Activated naive CD8-positive, alpha-beta T cell treated with anti-CD3 and anti-CD28 coated beads, Interleukin-2, amount 10 ng/mL, durations not matched to agents 7 days and 5 days (primary cell): ENCODE measurements at places on chromosomes 2 and 18. TPM values are rescaled to one million over a fixed set of nuclear protein-coding genes. Genes with fewer than 3 reads are reported as not detected.

DNA sequence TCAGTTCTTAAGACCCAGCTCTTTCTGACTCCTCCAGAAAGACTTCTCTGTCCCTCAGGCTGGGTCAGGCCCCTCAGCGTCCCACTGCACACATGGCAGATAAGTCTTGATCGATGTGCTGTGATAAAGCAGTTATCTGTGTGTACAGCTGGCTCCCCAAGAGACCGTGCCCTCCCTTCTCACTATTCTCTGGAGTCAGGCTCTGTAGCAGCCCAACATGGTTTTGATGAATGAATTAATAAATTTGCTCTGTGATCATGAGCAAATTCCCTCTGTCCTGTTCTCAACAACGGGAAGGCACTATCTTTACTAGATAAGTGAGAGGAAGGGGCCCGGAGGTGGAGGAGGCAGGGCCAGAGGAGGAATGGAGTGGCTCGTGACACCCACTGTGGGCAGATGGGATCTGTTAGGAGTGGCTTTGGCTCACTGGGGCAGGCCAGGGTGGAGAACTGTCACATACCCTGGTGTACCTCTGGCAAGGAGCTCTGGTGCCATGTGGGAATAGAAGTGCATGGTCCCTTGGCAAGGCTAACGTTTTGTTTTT, 48.3 kb downstream of the ZFP36L2 start:
- no peak for DNase-seq

GRCh38 chr2:75568174-75568573, 7.4 kb upstream of the EVA1A start:
- no peak for DNase-seq

- DNase-seq = no peak
Measured at GRCh38 chr18:43876286-43876685, 599.0 kb upstream of the SYT4 start.

DNA sequence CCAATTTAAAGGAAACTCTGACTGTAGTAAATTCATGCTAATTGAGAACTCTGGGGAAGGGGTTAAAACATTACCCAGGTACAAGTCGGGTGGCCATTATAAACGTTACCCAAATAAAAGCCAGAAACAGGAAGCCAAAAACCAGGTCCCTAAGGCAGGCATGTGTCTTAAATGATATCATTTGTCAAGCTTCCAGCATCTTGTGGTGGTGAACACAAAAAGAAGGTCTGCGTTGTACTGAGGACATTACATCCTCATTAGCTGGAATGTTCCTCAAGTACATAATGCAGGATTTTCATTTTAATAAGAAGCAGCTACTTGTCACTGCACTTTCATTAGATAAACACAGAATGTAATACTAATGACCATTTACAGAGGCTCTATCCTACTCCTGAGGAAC, 10.9 kb downstream of the PTGR3 start:
- DNase-seq = no peak

DNA sequence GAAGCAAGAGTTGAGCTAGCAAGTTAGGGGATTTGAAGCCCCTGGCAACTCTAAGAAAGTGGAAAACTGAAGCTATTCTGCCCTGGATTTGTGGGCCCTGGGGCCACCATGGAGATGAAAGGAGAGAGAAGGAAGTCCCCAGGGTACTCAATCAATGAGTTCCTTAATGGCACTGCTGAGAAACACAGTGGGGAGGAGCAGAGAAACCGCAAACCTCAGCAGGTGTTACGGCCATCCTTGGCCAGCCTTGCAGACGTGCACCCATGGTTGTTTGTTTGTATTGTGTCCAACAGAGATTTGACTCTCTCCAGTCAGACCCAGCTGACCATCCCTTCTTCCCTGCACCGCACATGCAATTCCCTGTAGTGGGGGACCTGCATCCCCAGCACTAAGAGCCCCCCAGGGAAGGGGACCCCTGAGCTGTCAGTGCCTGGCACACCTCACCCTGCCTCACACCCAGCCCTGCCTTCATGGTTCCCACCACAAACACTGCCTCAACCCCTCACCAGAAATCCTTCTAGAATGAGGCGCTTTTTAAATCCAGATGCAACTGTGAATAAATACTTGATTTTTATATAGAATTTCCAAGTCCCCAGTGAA, 255.3 kb downstream of the SH3BP4 start:
- DNase-seq = no peak

DNA sequence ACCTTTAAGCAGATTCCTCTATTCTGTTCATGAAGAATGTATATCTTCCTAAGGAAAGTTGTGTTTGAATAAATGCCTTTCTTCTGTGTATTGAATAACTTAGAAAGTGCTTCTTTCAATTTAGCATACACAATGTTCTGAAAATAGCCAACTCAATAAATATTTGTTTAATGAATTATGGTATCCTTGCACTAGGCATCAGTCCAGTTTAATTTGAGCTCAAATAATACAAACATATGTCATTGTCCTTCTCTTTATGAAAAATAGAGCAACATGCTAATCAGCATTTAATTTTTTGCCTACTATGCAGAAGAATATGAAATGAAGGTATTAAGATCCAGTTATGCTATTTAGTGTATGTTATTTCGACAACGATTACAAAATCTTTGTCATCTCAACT, 68.2 kb downstream of the NRXN1 start:
- no peak for DNase-seq

DNA sequence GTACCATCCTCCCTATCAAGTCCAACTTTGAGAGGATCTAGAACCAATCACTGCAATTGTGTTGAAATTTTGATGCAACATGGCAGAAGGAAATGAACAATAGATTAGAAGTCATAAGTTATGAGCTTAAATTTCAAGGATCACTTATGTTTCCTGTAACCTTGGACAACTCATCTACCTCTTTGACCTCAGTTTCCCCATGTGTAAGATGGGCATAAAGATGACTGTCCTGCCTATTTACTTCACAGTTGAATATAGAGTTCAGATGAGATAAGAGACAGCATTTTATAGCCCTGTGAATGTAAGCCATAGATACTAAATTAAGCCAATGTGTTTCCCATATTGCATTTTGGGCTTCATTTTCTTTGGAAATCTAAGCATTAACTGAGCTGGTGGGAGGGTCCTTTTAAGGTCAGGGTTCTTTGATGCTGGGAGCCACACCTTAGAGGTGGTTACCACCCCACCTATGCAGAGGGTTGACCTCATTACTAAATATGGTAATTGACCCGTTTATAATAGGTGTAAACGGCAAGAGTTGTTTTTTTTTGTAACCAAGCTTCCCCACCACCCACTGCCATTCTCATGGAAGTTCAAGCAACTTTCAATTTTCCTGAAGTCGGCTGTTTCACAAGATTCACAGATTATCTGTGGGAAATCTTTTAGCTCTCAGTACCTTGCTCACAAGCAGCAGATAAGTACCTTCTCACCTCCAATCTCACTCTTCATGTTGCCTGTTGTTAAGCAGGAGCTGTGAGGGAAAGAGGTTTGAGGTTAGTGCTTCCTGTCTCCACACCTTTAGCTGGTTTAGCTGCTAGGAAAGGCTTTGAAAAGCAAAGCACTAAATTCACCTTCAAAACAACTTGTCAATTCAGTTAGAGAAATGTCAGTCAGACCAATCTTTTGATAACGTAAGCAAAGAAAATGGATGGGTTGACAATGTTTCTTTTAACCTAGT, 13.3 kb downstream of the CD28 start:
- DNase-seq = no peak

DNA sequence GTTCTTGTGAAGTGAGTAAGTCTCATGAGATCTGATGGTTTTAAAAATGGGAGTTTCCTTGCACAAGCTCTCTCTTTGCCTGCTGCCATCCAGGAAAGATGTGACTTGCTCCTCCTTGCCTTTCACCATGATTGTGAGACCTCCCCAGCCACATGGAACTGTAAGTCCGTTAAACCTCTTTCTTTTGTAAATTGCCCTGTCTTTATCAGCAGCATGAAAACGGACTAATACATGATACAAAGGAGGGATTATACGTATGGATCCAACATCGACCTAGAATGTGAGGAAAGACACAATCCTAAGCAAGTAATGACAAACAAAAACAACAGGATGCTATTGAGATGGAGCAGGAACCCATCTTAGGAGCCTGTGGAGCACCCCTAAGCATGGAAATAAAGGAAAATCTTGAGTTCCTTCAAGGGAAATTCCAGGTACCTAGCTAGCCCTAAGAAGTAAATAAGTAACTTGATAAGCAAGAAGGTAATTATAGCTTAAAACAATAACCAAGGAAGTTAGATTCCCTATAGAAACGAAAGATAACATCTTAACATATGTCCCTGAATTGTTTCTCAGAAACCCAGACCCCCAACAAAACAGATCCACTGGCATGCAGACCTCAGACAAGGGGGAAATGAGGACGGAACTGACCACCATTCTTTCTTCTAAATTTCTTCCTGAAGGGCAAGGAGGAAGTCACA, 1.5 kb upstream of the TNFRSF11A start:
- DNase-seq = no peak

DNA sequence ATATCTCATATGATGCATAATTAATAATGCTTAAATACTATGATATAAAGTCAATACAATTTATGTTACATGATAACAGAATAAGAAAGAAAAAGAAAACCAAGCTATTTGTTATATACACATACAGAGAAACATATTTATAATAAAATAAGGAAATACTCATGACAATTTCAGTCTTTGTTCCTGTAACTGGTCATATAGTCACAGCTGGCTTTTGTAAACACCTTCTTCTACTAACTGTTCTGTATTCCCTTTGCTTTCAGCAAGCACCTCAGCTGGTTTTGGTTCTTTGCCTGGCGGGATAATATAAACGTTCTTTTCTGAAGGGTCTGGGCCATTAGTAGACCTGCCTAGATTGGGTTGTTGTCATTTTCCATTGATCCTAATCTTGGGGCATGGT, 158.5 kb downstream of the COPS8 start:
- no peak for DNase-seq

GRCh38 chr2:141062031-141062430, 1068.8 kb downstream of the LRP1B start:
- no peak for DNase-seq

DNA sequence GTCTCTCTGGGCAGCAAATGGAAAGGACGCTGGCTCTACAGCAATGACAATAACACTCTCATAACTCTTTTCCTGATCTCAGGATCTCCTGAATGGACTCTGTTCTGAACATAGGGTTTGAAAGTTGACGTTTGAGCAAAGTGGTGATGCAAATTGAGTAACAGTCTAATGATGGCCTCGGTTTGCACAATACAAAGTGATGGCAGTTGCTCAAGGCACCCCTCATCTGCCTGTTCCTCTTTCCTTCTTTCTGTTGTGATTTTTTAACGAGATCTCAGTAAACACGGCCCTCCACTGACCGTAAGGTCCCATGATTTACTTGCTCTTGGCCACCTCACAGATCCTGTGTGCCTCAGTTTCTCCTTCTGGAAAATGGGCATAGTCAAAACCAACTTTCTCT, 303.6 kb downstream of the SLC8A1 start:
- DNase-seq = no peak

- DNase-seq = no peak
Measured at GRCh38 chr2:88857951-88858411, 166.5 kb downstream of the RPIA start.

DNA sequence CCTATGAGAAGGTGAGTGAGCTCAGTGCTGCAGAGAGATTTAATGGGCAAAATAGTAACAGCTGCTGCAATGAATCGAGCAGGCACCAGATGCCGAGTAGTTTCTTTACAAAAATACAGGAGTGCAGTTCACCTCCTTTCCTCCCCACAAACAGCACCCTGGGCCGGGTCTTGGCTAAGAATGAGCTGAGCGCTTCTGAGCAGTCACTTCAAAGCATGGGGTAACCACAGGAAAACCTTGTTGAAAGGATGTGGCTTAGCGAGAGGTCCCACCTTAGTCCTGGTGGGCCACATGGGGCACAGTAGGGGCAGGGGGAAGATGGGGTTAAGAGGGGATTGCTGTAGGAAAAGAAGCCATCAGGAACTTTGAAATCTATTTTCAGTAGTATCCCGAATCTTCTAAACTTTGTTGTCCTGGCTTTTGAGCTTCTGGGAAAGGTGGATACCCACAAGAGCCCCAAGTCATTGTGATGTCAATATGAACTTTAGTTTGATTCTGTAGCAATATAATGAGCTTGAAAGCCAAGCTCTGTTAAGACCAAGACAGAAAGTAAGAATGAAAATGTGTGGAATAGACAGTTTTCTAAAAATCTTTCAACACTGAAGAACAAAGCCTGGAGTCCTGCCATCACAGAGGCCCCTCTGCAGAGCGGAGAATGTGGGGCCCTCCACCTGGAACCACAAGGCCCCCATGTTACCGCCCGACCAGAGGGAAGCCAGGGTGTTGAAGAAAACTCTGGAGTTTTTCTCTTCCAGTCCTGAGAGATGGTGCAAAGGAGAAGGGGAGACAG, 101.0 kb upstream of the ZNF236 start:
- peak; percentile 74 for DNase-seq

DNA sequence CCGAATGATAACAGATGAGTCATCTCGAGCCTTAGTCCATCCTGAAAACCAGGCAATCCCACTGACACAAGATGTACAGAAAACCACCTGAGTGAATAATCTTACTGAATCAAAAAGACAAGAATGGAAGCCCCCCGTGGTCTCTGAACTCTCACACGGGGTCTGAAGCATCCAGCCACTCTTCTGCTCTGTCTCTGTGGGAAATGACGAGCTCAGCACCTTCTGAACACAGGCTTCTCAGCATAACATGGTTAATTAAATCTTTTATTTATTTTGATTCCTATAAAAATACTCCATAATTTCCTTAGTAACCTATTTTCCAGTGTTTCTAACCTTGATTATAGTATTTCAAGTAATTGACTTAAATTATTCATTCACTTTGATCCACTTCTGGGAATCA, 203.7 kb downstream of the TMEM163 start:
- no peak for DNase-seq

GRCh38 chr2:155080373-155080772, 381.9 kb downstream of the KCNJ3 start:
- DNase-seq = no peak

DNA sequence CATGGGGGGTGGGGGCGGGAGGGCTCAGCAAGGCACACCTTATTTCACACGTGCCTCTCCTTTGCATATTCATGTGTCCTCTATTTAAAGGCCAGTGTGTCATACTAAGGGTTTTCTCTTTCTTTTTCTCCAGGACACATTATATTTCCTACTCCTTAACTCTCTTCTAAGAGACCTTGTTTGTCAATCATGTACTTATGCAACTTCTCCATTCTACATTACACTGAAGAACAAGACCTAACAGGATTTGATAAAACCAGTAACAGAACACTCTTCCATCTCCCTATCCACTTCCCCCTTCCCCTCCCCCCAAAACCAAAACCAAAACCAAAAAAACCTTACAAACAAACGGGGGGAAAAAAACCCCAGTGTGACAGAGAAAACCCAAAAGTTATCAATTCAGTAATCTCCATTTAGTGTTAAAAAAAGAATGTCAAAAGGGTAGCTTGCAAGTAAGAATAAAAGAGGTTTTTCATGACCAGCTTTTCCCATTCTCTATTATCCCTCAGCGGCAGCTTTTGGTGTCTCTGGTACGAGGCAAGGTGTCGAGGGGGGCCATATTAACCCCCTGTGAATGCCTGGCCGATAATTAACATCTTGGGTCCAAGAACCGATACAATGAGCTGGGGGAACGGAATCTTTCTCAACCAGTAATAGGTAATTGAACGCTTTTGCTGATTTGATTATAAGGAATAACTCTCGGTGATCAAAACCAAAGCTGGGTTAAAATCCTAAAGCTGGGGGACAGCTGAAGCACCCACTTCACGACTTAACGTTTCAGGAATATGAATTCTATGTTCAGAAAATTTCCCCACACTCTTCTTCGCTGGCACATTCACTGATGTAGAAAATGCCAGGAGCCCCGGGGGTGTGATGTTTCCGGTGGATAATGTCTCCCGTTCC, 191.0 kb upstream of the TCF4 start:
- no peak for DNase-seq

The CHRND gene
- not detected for total RNA-seq

The CYP1B1 gene
- total RNA-seq = 9.7 TPM

The CPO gene
- total RNA-seq = not detected

The ASB18 gene
- not detected for total RNA-seq

The CYTIP gene
- total RNA-seq = 233 TPM

The SLC4A3 gene
- not detected for total RNA-seq
